ENCODE measurements at places on chromosomes 7 and 10.

DNA sequence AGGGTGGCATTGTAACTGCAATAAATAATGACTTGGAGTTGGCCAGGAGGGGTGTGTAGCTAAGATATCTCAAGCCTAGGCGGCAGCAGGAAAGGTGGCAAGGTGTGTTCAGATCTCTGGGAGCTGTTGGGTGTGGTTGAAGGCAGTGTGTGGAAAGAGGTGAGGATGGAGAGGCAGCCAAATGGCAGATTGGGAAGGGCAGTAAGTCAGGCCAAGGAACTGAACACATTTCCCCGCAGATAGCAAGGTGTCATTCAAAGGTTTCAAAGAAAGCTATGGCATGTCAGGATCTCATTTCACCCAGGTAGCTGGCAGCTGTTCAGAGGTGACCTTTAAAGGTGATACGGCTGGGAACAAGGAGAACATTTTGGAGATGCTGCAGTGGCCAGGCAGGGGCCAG, 586.0 kb upstream of the MGMT start:
- DNase-seq: no peak

- no peak for DNase-seq
These were observed 111.5 kb upstream of the AHR start for GRCh38 chr7:17186745-17187530.

- DNase-seq: no peak
These were observed 6.3 kb downstream of the C7orf57 start for GRCh38 chr7:48041653-48041970.

DNA sequence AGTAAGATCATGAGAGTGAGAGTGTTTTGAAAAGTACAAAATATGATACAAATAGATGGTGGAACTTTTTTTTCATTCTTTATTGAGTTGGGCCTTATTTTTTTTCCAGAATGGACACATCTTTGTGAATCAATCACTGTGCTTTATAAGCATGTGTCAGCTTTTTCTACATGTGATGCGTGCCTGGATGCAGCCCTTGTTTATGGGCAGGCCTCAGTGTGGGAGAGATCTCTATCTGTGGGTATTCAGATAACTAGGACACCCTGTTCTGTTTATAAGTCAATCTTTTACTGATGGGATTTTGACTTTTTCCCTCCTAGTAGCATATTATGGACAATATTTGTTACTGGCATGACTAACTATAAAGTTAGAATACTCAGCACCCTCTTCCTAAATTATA, 42.9 kb upstream of the IKZF1 start:
- no peak for DNase-seq

DNA sequence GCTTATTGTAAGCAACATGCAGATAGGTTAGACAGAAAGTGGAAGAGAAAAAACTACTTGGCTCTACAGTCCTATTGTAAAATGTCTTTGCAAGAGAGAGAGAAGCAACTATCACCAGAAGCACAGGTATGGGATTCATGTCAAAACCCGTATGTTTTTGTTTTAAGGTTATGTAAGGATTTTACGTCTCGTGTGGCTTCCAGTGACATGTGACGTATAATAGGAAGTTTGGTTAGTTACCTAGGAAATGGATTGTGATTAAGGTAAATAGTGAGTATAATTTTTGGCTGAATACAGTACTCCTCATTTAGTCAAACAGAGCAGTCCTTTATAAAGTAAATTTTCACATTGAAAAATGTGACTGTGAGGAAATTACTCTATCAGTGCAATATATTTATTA, 62.0 kb downstream of the PHF14 start:
- DNase-seq: no peak

GRCh38 chr10:86536294-86536861, 14.8 kb upstream of the WAPL start:
- DNase-seq: no peak

DNA sequence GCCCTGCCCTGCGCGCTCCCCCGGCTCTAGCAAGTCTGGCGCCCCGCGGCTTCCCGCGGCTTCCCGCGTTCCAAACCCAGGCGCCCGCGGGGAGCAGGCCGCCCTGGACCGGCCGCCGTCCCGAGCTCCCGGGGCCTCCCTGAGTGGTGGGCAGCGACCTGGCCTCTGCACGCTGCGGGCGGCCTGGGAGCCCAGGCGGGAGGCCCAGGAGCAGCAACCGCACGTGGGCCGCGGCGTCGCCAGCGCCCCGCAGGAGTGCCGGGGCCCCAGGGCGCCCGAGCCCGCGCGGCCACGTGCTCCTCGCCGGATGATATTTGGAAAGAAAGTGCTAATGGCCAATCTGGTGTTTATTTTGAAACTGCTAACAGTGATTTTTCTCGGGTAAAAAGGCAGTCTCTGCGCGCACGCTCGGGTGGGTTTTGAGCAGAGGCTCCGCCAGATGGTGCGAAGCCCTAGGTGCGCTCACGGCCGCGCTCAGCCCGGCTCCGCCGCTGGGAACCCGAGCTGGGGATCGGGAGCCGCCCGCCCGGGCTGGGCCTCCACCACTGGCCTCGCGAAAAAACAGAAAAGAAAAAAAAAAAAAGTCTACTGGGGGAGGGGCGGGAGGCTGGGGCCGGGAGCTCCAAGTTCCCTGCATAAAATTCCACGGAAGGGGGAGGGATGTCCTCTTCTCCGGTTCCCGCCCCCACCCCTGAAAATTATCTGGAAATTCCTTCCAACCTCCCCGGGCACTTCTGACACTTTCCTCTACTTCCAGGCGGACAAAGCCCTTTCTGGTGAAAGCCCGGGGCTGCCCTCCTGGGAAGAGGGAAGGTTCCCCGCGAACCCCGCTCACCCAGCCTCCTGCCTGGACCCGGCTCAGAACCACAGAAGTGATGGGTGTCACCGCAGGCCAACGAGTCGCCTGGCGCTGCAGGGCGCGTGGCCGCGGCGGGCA, 4.3 kb downstream of the EBF3 start:
- DNase-seq: no peak

DNA sequence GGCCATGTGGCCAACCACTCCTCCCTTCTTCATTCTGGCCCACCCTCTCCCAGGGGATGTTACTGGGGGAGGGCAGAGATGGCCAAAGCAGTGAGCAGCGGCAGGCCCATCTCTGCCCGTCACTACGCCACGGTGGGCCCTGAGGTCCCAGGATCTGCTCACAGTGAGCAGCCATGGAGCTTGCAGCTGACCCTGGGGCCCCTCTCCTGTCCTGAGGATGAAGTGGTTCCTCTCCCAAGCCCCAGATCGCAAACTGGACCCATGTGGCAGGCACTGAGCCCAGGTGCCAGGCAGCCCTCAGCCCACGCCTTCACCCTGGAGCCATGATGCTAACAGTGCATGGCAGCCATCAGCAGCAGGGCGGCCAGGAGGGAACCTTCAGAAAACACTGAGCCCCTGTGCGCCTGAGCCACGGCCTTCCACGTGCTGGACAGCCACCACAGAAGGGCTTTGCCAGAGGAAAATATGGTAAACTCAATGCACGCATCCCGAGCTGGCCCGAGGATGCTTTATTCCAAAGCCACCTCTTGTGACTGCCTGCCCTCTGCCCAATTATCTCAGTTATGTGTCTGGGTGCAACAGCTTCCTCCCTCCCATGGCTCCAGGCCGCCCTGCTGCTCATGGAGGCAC, 485.7 kb downstream of the PTPRN2 start:
- no peak for DNase-seq

DNA sequence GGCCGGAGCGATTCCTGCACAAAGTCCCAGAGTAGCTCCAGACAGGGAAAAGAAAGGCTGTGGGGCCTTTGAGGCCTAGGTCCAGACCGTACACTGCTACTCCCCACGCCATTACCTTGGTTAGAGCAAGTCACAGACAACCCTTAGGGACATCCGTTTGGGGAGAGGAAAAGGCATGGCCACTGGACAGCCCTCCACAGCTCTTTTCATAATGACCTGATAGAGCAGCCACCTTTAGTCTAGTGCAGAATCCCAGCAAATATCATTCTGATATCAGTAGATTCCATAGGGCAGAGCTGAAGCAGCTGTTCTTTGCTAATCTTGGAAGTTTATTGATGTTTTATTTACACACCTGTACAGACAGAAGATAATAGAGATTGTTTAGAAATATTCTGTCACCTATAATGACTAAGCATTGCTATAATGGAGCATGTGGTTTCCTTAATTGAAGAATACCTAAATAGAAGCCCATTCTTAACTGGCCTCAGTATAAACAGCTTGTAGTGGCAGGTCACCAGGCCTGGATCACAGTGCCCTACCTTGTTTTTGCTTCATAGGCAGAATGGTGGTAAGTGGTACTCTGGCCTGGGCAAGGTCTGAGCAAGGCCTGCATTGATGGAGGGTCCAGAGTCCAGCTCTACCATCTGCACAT, 27.9 kb downstream of the OGDH start:
- DNase-seq: no peak

- no peak for DNase-seq
These were observed 46.0 kb downstream of the CYP51A1 start for GRCh38 chr7:92088266-92088665.

- DNase-seq: no peak
These were observed 22.7 kb downstream of the BET1 start for GRCh38 chr7:93981480-93981874.

DNA sequence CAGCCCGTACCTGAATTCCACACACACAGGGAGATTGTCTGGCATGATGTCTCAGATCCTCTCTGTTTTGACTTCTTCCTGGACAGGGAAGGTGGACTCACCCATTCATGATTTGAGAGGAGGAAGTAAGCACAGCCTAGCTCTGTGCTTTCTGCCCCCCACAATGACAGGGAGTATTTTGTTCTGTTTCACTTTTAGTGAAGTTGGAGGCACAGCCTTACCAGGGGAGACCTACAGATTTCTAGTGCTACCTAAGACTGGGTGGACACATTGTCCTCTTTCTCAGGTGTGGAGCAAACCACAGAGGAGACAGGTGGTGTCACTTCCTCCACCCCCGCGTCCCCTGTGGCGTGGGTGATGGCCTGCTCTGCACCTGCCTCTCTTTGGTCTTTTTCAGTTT, 408.6 kb upstream of the PFKP start:
- DNase-seq: no peak

GRCh38 chr10:107081644-107082043, 82.9 kb downstream of the SORCS1 start:
- no peak for DNase-seq

DNA sequence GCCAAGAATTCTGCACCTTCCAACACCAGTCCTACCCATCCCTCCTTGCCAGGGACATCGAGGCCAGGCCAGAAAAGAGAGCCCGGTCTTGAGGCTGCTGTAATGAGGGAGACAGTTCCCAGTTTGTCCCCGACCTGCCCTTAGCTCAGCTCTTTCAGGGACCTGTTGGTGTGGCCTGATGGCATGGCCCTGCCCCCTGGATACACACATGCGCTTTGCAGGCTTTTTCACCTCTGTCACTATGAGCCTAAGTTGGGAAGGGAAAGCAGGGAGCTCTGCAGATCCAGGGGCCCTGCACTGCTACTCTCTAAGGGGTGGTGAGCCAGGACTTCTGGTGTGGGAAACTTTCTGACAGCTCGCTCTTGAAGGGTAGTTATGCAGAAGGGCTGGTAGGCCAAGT, 2.1 kb downstream of the SCD start:
- DNase-seq: no peak
